A172 (cell line): ENCODE measurements at places on chromosomes 2 and 18. TPM values are rescaled to one million over a fixed set of nuclear protein-coding genes. Genes with fewer than 3 reads are reported as not detected.

Gene ZAP70
- not detected in 2 replicates for total RNA-seq

Gene MYO5B
- 25.8 and 29.5 TPM in 2 replicates for total RNA-seq

Gene PLGLB1
- total RNA-seq, result 0.43 and 2.5 TPM in 2 replicates

Gene AMER3
- total RNA-seq, result not detected in 2 replicates

Gene XDH
- 0.19 and 0.34 TPM in 2 replicates for total RNA-seq

Gene STARD7
- total RNA-seq, result 191 and 196 TPM in 2 replicates

Gene GKN1
- not detected in 2 replicates for total RNA-seq

Gene TNS1
- 1.6 and 1.7 TPM in 2 replicates for total RNA-seq
